ENCODE measurements at places on chromosomes 3 and 15.

DNA sequence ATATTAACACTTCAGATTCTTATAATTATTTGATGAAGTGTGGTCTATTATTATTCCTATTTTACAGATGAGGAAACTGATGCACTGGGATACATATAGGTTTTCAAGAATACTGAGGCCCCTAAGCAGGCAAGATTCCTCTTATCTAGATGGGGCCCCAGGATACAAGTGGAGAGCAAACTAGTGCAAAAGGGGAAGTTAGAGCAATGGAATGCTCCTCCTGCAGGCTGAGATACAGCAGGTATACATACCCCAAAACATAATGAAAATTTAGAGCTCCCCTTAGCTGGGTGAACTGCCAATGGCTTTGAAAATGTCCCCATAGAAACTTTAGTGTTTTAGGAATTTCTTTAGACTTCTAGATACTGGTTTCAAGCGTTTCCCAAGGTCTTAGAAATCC lies 247.1 kb downstream of the CHST2 start:
- DNase-seq = no peak

- DNase-seq = no peak
Observed at GRCh38 chr3:46512191-46512749, 14.5 kb downstream of the RTP3 start.

DNA sequence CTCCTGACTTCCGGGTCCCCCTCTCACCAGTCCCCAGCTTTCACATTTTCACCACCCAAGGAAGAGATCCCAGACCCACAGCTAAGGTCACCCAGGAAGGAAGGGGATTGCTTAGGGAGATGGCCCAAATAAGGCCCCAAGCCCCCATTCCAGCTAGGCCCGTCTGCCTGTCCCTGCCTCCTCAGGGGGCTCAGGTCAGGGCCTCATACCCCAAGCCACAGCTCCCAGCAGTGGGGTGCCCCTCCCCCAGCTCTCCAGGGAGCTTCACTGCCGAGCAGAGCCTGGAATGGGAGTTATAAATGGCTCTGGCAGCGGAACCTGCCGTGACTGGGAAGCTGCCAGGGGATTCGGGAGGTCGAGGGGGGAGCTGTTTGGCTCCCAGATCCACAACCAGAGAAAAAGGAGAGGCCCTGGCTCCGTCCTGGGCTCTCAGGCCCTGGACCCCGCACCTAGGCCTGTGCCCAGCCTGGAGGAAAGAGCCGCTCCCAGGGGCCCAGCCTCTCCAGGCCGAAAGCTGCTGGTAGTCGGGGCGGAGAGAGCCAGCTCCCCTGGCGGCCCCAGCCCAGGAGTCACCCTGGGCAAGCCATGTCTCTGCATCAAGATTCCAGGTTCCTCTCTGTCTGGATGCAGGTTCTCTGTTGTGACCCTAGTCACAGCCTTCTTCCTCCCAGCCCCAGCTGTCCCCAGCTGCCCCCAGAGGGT lies 550 bp downstream of the CCDC9B start:
- no peak for DNase-seq

GRCh38 chr3:49614936-49615335 lies 59.2 kb upstream of the APEH start:
- no peak for DNase-seq

GRCh38 chr3:53739966-53740365 lies 106.3 kb downstream of the CHDH start:
- no peak for DNase-seq

GRCh38 chr15:41512940-41513505 lies 604 bp downstream of the LTK start:
- no peak for DNase-seq

DNA sequence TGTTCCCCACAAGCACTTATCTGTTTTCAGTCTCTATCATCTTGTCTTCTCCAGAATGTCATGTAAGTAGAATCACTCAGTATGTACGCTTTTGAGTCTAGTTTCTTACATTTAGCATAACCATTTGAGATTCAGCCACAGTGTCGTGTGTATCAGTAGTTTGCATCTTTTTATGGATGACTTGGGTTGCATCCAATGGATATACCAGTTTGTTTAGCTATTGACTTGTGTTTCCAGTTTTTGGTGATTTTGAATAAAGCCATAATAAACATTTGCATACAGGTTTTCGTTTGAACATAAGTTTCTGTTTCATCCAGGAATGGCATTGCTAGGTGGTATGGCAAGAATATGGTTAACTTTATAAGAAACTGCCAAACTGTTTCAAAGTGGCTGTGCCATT lies 12.1 kb downstream of the GRIP2 start:
- DNase-seq = no peak

GRCh38 chr15:76492538-76492937 lies 156.0 kb downstream of the ISL2 start:
- DNase-seq = no peak

DNA sequence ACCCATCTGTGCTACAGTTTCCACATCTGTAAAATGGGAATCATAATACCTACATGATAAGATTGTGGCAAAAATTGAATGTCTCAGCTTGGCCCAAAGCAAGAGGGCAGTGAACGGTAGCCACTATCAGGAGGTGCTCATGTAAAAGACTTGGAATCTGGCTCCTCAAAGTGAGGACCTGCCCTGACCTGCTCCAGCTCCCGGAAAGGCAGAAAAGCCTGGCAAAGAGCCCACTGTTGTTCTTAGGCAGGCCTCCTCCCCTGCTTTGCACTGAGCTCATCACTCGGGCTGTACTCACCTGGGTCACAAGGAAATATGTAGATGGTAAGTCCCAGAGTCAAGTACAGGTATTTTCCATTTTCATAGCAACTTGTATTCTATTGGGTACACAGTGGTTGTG lies 250.7 kb upstream of the TBL1XR1 start:
- DNase-seq = no peak

GRCh38 chr15:29968099-29968894 lies 114.5 kb upstream of the GOLGA8J start:
- no peak for DNase-seq

DNA sequence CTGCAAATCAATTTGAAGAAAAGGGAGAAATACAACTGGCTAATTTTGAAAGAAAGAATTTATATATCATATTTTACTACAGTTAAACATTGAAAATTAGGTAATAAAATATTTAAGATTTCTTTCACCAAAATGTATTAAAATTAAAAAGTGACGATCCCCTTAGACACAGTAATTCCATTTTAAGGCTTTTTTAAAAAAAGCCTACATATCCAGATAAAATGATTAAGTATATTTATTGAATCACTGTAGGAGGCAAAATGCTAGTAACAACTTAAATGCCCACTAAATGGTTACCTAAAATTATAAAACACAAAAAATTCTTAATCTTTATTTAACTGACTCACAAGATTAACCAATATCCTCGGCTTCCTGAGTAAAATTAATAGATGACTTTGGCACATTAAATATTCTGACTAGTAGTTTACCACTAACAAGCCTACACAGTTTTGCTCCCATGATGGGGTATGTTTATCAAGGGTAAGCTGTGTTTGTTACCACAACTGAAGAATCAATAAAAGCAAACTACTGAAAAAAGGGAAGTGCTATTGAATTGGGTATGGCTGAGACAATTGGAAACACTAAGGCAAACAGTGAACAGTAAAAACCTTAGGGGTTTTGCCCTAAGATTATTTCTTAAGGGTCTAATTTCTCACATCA lies 28.4 kb downstream of the ANKRD28 start:
- DNase-seq = no peak

- DNase-seq = no peak
Observed at GRCh38 chr3:17140670-17141505, 256.1 kb downstream of the PLCL2 start.

DNA sequence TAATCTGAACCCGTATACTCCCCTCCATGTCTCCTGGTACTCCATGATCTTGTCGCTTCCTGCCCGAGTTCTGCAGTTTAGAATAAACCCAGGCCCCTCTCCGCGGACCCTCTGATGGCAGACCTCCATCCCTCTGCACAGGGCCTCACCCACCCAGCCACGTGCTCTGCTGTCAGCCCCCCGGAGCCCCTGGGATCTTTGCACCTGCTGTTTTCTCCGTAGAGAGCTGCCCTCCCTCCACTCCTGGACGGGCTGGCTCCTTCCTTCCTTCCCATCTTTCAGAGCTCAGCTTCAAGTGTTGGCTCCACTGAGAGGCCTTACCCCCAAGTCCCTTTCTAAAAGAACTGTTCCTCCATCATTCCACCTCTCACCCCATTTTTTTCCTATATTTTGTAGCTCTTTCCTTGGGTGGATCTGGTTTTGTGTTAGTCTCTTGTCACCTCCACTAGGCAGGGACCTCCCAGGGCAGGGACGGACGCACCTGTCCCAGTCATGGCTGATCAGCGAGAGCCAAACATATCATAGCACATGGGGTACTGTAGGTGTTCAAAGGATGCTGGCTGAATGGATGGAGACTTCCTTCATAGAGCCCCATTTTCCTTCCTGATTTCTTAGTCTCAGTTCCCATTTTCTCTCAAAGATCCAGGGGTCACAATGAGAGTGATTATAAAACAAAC lies 106.6 kb downstream of the VGLL4 start:
- no peak for DNase-seq

DNA sequence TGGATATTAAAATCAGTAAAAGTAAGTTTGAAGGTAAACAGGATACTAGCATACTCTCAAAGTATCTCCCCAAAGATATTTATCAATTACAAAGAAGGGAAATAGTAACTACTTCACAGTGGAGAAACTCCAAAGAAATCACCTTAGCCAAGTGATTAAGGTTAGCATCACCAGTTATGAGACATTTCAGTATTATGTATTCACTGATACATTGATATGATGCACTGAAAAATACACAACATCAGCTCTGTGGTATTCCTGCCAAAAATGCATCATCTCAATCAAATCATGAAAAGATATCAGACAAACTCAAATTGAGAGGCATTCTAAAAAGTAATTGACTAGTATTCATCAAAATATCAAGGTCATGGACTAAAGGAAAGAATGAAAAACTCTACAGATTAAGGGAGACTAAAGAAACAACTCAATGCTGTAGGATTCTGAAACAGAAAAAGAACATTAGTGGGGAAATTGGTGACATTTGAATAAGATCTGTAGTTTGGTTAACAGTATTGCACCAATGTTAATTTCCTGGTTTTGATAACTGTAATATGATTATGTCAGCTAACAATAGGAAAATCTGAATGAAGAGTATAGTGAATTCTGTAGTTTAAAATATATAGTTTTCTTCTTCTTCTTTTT lies 215.4 kb downstream of the UACA start:
- no peak for DNase-seq

GRCh38 chr3:50411229-50411628 lies 51.9 kb upstream of the TMEM115 start:
- no peak for DNase-seq

GRCh38 chr3:48125013-48125705 lies 63.1 kb downstream of the CDC25A start:
- peak; percentile 26 for DNase-seq

- no peak for DNase-seq
Observed at GRCh38 chr15:73978896-73979295, 13.2 kb downstream of the STOML1 start.

DNA sequence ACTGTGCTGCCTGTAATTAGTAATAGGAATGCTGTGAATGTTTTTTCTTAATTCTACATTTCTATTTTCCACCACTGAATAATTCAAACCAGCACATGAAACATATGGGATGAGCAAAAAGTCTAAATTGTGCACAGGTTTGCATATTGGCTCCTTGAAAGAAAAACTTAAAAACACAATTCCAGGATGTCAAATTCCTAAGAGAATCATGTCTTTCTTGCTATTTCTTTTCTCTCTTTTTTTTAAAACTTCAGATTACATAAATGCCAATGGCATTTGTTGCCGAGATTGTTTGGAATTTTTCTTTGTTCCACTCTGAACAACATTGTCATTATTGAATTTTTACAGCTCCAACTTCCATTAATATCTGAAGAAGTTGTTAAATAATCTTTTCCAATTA lies 60.8 kb downstream of the VGLL3 start:
- DNase-seq = no peak
